ENCODE measurements at places on chromosomes 1 and 21.

DNA sequence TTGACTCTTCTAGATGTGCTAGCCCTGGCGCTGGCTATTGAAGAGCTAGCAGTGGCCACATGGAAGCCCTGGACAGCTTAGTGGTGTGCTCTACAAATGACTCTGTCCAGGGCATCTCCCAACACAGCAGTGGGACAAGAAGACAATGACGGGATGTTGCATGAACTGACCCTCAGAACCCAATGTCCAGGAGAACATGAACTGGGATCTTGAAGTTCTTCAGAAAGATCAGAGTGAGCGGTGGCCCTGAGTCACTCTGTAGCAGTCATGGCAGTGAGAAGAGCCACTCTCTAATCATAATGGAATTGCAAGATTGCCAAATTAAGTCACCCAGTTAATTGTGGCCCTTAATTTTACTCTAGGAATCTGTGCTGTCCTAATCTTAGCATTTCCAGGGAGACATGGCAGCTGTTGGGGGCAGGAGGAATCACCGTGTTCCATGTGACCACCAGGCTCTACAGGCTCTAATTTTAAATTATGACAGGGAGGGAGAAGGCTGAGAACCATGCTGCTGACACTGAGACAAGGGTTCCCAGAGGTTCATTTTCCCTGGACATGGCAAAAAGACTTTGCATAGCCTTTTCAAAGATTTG is 10.2 kb upstream of the OBSCN start:
- no peak for DNase-seq

DNA sequence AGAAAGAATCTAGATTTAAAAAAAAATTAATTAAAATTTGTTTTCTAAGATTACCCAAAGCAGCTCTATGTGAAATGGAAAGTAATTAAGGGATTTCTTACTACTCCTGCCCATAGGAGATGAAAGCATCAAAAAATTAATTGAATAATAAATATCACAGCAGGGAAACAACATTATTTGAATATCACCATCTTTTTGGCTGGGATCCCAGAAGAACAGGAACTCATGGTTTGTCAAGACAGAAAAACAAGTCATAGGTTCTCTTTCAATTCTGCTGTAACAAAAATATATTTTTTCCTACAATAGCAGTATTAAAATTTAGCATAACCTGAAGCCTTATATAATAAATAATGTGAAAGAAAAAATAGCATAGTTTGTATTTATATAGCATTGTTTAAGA is 1713.4 kb downstream of the NCAM2 start:
- no peak for DNase-seq

DNA sequence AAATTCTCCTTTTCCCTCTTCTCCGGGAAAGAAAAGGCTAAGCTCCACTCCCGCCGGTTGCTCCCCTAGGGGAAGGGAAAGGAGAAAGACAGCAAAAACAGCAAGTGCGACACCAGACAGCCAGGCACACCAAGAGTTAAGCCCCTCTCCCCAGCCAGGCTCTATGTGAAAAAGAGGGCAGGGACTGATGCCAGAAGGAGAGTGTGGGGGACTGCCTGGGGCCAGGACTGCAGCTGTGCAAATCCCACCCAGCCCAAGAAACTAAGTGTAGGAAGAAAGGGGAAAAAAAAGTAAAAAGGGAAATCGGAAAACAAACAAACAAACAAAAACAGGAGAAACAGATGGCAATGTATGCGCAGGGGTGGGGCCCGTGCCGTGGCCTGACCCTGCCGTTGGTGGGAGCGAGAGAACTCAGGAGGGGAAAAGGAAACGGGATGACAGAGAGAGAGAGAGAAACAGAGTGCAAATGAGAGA is 27.7 kb upstream of the FMO1 start:
- no peak for DNase-seq

- DNase-seq = no peak
Observed at GRCh38 chr1:156436141-156437036, 64.2 kb downstream of the MEF2D start.

Data from HT1080 (cell line).